SW 1271 (cell line): ENCODE measurements at places on chromosomes 3 and 15.

DNA sequence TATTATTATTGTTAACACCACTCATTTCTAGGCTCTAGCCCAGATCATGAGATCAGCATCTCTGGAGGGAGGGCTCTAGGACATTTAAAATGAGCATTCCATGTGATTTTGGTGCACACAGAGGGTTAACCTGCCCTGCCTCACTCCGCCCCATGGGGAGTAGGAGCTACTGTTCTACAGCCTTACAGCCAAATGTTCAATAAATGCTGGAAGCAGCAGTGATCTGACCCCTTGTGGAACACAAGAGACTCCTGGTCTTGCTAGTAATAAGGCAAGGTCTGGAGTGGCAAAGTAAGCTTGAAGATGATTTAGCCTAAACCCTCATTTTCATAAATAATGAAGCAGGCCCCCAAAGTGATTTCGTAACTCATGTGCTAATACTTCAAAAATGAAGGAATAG is 166.4 kb upstream of the EOMES start:
- no peak for DNase-seq

DNA sequence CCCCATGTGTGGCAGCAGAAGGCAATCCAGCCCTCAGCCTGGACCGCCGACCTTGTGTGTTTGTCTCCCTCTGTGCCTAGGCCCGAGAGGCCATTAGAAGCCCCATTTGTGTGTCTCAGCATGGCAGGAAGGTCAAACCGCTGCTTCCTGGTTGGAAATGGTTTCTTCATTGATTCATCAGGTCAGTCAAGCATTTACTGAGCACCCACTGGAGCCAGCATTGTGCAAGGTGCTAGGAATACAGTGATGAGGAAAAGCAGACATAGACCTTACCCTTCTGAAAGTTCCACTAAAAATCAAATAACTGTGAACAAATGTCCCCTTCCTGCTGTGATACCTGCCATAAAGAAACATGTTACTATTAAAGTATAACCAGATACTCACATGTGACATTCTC is 265.9 kb upstream of the CTDSPL start:
- DNase-seq = no peak

DNA sequence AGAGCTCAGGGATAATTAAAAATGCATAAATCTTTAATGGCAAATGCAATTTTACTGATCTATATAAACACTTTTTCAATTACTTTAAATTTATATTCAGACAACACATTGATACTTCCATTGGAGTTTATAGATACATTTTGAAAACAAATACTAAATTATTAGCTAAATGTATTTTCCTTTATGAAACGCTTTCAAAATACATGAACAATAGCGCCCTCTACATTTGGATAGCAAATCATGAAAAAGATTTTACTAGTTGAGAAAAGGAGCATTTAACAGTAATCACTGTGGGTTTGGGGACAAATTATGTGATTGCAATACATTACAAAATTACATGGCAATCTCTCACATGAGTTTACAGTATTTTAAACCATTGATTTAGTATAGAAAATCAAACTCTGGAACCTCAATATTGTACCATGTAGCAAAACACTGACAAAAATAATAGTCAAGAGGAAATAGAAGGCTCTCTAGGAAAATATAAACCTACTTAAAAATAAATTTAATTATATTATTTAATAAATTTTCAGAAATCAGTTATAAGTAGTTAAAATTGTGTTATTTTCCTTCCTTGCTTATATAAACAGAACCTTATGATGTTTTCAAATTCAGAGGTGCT is 207.9 kb downstream of the ZIC1 start:
- peak; percentile 3 for DNase-seq

DNA sequence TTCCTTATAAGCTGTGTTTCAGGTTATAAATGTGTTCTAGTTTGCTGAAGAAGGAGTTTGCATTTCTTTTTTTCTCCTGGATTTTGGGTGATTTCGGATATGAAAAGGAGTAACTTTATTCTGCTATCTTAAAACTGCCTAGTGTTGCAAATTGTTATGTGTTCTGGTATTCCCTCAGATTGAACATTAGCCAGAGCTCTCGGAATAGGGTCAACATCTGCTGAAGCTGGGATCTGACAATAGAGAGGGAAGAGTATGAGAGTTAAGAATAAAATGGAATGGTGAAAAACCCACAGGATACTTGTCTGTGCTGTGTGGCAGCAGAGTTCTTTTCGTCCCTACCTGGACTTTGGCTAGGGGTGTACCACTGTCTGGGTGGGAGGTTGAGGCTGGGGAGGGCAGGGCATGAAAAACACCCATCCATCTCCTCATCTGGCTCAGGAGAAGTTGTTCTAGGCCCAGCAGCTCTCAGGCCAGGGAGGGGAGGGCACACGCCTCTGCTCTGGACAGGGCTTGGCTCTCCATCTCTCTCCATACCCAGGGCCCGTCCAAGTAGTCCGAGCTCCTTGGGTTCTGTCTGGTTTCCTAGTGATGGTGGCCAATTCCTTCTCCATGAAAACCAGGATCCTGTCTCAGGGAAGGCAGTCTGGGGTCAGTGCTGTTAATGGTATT is 13.2 kb downstream of the SPSB4 start:
- DNase-seq = no peak

- no peak for DNase-seq
Observed at GRCh38 chr3:127483902-127484591, 106.5 kb downstream of the TPRA1 start.

DNA sequence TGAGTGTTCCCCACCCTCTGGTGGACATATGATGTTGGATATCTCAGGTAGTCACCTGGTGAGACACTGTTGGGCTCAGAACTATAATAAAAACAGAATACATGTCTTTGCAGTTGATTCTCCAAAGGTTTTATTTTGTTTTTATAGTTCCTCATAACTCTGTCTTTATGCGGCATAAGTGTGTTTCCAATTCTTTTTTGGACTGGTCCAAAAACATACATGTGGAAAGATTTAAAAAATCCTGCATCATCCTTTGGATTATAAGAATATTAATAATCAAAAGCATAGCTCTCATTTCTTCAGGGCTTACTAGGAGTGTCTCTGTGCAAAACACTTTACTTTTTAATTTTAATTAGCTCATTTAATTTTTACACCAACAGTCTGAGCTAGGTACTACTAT is 71.0 kb upstream of the ANKRD34C start:
- no peak for DNase-seq
